ENCODE measurements at places on chromosomes 5 and 9.

DNA sequence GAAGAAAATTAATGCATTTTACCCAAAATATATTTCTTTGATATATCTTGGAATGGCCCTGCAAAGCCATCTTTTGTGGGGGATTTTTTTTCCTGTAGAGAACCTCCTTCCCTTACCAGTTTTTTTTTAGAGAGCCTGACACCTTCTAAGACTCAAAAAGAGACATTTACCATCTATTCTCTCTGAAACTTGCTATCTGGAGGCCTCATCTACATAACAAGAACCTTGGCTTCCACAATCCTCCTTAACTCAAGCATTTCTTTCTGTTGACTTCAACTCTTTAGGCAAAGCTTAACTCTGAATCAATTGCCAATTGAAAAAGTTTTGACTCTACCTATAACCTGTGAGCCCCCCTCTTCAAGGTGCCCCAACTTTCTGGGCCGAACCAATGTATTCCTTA is 6.2 kb downstream of the SLC45A2 start:
- no peak for DNase-seq

- no peak for DNase-seq
Observed at GRCh38 chr5:94276048-94276447, 342.4 kb downstream of the KIAA0825 start.

- DNase-seq = no peak
Observed at GRCh38 chr5:172896465-172896864, 62.4 kb downstream of the ERGIC1 start.

DNA sequence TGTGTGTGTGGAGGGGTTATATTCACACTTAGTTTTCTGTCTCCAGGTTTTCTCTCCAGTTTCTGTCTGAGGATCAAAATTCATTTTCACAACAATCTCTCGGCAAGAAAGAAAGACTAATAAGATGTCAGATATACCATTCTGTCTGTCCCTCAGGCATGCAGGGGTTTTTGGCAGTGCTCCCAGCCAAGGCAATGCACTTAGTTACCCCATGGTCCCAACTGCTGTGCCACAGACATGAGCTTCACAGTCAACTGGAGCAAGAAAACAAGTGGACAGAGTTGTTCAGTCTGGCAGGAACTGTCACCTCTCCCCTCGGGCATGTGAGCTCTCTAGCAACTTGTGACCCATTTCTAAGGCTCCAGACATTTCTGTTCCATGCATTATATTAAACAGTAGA is 101.7 kb upstream of the LHFPL2 start:
- no peak for DNase-seq

DNA sequence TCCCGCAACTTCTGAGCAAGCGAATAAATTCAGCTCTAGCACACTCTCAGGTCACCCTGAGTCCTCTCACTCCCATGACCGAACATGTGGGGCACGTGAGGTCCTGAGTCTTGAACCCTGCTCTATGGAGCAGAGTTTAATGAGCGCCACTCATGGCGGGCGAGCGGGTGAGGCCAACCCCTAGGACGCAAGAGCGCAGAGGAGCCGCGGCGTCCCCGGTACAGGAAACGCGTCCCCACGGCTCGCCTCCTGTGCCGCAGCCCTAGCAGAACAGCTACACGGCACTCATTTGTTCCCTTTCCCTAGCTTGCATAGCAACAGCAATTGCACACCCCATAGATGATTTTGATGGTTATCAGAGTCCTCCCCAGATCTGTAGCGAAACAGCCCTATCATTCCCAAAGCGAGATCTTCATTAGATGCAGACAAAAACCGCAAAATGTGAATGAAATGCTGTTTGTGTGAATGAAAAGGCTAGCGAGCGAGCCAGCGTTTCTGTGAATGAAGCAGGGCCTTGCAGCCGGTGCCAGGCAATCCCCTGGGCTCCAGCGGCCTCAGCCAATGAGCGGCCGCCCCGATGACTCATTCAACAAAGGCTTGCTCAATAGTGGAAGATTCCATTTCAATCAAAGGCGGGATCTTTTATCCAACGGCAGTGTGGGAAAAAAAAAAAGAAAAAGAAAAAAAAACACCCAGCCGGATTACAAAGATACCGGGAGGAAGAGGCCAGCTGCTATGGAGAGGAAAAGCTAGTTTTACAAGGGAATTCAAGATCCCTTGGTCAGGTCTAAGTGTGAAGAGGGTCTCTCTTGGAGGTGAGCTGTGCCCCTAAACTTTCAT is 1.5 kb upstream of the SHC3 start:
- no peak for DNase-seq

DNA sequence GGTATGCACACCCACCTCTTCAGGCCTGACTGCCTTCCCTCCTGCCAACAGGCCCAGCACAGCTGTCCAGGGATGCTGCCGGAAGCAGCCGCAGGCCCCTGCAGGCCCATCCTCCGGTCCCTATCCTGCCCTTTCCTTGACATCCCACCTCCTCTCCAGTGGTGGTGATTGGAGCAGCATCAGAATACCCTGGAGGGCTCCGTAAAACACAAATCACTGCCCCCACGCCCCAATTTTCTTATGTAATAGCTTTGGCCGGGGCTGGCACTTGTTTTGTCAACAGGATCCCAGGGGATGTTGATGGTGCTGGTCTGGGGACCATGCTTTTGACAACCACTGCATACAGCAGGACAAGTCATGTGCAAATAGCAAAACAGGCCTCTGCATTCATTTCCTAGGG is 274.5 kb downstream of the GADD45G start:
- DNase-seq = no peak

All from T follicular helper cell (primary cell).